Naive B cell (primary cell): ENCODE measurements at places on chromosomes 13 and 19.
A peak's percentile ranks its signal among the peaks of the same experiment; 100 is the strongest.

GRCh38 chr19:46373491-46374359 is 26.8 kb downstream of the PPP5C start:
- no peak for DNase-seq

- peak; percentile 17 for DNase-seq
Observed at GRCh38 chr19:19997656-19998268, 41.5 kb downstream of the ZNF682 start.

DNA sequence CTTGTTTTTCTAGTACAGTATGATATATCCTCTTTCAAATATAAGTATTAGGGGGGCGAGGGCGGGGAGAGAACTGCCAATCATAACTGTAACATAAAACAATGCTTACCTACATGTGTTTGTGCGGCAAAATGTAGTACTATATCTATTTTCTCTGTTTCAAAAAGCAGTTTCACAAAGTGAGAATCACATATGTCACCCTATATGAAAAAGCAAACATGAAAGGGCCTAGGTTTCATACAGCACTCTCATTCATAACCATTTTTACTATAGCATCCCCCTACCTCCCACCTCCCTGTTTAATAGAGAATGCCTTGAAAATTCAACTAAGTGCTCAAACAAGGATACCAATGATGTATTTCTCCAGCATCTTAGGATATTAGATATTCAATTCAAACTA is 5.2 kb downstream of the TGDS start:
- DNase-seq = no peak

DNA sequence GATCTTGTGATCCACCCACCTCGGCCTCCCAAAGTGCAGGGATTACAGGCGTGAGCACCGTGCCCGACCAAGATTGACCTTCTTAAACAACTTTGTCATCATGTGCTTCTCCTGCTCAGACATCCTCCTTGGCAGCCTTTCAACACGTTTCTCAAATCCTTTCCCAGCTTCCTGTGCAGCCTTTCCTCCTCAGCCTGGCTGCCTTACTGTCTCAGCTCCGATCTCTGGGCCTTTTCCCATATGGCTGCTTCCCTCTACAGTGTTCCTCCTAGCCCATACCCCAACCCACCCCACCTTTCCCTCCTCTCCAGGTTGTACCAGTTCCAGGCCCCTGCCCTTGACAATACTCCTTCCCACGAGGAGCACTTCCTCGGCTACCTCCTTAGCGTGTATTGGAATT is 7.2 kb downstream of the PHF11 start:
- no peak for DNase-seq
